ENCODE measurements at places on chromosomes 1 and 21.

GRCh38 chr1:156409439-156409838 is 40.4 kb downstream of the RHBG start:
- no peak for DNase-seq

DNA sequence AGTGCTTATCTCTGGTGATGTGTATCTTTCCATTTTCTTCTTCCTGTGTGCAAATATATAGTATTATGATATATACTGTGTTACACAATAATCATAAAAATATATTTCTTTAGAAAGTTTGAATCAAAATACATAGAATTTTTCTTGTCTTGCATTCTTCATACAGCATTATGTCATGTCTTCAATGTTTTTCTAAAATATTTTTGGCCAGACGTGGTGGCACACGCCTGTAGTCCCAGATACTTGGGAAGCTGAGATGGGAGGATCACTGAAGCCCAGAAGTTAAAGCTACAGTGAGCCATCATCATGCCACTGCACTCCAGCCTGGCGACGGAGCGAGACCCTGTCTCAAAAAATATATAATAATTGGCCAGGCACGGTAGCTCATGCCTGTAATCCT is 41.6 kb downstream of the IL6R start:
- DNase-seq: no peak

DNA sequence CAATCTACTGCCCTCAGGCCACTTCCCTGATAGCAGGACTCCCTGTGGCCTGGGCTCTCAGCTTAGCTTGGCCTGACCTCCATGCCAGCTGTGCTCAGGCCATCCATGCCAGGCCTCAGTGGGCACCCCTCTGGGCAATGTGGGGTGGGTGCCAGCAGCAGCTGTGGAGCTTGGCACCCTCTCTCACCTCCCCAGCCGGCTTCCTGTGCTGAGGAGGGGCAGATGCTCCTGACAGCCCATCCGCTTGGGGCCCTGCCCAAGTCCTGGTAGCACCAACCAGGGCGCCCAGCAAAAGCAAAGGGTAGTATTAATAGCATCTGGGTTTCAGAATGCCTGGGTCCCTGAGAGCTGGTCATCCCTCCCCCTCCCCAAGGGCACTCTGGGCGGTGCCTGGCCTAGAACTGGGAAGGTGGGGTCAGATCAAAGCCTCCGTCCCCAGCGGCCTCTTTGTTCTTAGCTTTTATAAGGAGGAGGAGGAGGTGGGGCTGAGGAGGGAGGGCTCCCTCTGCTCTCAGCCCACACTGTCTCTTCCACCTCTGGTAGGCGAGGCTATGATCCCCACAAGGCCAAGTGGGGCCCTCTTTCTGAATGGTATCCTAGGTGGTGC is 6.1 kb downstream of the EFNA4 start:
- DNase-seq: no peak

- DNase-seq: no peak
Observed at GRCh38 chr1:31905093-31905509, 33.1 kb downstream of the PTP4A2 start.

DNA sequence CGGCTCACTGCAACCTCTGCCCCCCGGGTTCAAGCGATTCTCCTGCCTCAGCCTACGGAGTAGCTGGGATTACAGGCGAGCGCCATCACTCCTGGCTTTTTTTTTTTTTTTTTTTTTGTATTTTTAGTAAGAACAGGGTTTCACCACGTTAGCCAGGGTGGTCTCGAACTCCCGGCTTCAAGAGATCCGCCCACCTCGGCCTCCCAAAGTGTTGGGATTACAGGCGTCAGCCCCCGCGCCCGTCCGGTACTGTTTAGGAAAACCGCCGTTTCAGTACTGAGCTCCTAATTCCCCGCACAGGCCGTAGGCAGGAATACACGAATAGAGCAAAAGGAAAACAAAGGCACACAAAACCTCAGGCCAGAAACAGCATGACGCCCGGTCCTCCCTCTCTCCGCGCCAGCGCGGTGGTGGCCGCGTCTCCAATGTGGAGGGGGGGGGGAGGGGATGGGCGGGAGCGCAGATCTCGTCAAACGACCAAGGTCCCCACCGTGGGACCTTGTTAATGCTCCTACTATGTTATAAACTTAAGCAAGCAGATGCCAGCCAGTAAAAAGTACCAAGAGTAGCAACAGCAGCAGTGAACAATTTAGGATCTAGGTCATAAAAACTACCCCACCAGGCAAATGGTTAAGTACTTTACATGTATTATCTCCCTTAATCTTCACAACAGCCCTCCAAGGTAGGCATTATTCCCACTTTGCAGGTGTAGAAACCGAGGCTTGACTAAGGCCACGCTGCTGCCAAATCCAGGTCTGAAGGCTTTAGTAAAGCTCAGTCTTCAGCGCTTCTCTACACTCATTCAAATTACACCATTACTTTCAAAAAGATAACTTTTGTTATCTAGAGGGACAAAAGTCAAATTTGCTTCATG is 648 bp upstream of the ADAR start:
- no peak for DNase-seq

DNA sequence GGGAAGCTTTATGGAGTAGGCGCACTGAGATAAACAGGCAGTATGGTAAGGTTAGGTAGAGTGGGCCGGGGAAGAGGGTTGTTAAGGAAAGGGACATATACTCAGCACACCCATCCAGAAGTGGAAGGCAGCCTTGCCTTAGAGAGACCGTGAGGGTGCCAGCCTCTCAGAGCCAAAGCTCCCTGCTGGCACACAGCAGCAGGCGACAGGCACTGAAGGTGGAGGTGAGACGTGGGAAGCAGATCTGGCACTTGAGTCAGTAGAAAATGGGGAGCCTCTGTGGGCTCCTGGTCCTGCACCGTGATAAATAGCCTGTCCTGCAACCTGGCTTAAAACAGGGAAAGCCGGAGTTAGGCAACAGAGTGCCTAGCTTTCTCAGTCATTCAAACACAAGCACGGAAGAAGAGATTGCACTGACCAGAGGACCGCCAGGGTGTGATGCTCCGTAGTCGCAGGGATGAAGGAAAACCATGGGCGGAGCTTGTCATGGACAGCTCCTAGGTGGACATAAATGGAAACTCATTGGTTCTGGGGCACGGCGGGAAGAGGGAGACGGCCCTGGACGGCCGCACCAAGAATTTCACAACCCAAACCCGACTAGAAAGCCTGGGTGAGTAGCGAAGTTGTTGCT is 15.5 kb downstream of the KCNK1 start:
- no peak for DNase-seq

DNA sequence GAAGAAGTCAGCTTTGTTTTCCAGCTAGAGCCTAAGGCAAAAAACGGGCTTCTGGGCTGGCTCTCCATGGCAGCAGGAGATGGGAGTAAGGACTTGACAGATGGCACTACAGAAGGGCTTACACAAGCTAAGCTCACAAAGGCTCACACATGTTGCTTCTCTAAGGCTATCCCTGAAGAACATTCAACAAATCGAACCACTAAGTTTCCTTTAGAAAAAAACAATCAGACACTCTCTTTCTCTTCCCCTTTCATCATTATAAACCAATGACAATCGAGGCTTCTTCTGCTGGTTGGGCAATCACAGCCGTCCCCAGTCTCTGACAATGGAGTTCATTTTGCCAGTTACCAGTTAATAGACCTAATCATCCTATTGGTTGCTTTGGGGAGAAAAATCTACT is 40.5 kb downstream of the TRIT1 start:
- DNase-seq: no peak

- DNase-seq: no peak
Observed at GRCh38 chr1:80925130-80925805, 875.5 kb upstream of the ADGRL2 start.

GRCh38 chr1:91900562-91900961 is 14.6 kb upstream of the TGFBR3 start:
- no peak for DNase-seq

- DNase-seq: no peak
Observed at GRCh38 chr1:164614316-164614715, 55.3 kb downstream of the PBX1 start.

DNA sequence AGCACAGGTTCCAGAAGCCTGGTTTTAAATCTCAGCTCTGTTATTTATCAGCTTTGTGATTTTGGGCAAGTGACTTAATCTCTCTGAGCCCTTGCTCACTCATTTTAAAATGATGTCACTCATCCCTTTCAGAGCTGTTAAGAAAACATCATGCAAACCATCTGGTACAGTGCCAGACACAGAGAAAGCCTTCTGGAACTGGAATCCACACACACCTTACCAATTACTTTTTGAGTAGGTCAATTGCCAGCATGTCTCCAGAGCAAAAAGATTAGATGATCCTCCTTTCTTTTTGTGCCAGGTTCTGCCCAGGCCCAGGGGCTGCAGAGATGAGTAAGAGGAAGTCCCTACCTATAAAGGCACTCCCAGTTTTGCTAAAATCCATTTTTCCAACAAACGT is 61.3 kb downstream of the ROR1 start:
- DNase-seq: no peak

DNA sequence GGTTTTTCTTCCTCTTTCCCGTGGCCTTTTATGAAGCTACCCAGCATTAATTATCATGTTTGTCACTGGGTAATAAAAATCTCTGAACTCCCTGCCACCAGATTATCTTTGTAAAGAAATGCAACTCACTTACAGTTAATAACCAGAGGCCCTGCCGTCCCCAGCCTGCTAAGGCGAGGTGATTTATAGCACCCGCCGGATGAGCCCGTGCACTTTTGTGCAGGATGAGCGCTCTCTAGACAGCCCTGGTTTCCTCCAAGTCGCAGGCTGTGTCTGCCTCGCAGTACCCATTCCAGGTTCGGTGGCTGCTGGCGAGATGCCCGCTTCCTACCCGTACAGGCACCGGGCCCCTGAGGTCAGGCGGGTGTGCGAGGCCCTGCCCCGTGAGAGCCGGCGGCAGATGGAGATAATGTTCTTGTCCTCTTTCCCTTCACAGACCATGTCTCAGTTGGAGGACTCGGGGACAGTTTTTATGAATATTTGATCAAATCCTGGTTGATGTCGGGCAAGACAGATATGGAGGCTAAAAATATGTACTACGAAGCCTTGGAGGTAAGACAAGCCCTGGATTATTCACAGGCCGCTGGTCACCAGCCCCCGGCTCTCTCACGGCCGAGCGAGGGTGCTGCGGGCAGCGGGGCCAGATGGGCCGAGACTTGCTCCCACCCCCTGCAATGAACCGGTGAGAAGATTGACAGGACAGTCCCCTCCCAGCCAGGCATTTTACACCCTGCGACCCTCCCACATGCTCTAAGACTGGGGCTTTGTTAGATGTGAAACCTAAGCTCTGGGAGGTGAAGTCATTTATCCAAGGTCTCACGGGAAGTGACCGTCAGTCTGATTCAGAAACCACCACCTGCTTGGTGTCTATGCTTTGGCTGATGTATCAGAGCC is 28.5 kb upstream of the SELENON start:
- no peak for DNase-seq

DNA sequence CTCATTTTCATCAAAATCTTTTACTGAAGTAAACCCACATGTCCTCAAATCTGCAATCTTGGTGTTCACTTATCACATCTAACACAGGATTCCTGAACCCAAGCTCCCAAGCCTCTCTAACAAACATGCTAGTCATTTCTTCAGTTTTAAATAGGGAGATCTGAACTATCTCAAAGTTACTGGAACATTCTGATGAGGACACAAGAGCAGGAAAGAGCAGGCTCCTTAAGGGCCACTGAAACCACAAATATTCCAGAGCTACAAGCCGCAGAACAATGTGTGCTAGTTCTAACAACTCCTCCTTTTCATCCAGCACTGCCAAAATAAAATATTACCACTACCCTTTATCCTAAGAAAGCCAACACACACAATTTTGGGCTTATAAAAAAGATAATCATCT is 38.9 kb downstream of the WARS2 start:
- DNase-seq: no peak

GRCh38 chr1:2150801-2151200 is 43.8 kb downstream of the FAAP20 start:
- DNase-seq: no peak

- no peak for DNase-seq
Observed at GRCh38 chr1:59026472-59026948, 242.7 kb upstream of the JUN start.

DNA sequence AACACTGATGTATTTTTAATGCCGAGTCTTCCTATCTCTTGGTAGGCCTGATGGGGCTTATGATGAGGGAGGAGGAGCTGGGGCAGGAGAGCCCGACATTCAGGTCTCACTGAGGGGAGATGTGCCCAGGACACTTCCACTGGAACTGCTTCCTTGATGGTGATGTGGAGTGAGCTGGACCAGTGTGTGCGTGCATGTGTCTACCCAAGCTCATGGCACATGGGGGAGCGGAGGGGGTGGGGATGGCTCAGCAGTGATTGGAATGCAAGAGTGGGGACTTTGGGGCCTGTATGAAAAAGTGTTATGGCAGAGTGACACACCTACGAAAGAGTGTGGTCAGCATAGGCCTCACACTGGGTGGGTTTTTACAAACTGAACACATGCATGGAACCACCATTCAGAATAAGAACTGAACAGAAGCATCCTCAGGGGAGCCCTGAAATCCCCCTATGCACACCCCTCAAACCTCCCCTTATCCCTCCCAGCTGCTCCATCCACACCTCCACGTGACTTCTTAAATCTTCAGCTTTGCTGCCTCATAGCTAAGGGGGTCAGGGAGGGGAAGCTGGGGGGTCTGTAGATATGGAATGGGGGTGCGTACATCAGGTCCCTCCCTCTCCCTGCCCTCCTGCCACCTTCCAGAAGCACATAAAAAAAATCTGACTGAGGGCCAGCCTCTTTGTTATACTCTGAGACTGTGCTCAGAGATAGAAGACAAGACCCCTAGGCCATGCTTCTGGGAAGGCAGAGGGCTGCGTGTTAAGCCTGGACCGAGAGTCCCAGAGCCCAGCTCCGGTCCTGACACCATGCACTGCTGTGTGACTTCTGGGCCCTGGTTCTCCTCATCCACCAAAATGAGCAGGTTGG is 11.6 kb downstream of the IL6R start:
- no peak for DNase-seq

DNA sequence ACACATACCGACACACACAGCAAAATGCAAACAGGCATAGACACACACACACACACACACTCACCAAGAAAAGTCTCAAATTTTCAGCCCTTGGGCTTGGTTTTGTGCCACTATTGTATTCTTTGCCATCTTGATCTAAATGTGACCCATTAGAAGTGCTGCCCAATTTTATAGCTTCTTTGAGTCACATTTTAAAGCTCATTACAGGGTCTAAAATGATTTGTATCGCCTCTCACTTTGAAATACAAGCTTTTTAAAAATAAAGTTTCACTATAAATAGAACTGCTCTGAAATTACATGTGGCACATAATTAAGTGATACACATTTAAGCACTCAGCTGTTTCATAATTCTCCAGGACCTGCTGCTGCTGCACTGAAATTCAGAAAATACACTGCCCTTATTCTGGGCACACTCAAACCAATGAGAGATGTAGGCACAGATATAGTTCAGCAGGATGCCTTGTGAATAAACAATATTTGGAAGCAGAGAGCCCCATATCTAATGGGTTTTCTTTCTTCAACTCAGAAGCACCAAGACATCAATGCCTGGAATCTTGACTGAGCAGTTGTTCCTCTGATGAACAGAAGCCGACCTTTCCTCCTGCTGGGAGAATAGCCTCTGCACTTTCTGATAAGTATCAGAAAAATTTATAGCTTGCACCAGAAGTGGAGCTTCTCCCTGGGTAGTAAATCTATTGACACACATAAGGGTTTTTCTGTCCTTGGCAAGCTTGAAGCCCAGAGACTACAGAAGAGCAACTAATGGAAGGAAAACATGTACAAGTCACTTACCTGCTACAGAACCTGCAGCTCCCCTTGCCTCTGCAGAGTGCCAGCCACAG is 37.0 kb upstream of the PLPPR4 start:
- DNase-seq: no peak

- DNase-seq: no peak
Observed at GRCh38 chr1:65527190-65527589, 106.7 kb downstream of the LEPR start.

- DNase-seq: no peak
Observed at GRCh38 chr21:44326716-44327602, 12.2 kb downstream of the CFAP410 start.

- no peak for DNase-seq
Observed at GRCh38 chr1:70397013-70397412, 14.1 kb upstream of the CTH start.
